ENCODE measurements at places on chromosomes 7 and 10.

- no peak for DNase-seq
Measured at GRCh38 chr10:131644864-131645658, 255.7 kb upstream of the PPP2R2D start.

GRCh38 chr7:40780460-40780859 is 645.7 kb downstream of the SUGCT start:
- no peak for DNase-seq

GRCh38 chr10:90171014-90171722 is 469.8 kb downstream of the KIF20B start:
- no peak for DNase-seq

DNA sequence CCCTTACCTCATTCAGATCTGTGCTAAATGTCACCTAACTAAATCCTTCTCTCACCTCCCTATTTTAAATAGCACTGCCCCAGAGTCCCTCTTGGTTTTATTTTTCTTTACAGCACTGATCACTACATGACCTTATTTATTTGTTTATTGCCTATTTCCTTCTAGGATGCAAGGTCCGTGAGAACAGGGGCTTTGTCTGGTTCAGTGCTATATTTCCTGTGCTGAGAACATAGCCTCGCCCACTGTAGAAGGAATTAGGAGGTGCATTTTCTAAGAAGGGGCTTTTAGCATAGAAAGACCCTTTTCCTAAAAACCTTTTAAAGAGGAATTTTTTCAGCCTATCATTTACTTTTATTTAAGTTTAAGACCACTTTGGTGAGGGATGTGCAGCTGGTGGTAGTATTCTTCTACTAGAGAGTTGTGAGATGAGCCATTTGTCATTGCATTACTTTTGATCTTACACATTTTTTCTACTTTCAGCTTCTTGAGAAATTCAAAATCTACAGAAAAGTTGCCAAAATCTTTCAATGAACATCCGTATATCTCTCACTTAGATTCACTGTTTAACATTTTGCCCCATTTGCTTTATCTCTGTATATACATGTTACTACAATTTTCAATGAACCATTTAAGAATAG is 13.5 kb upstream of the PCGF5 start:
- no peak for DNase-seq

GRCh38 chr7:74228951-74229900 is 19.4 kb downstream of the LAT2 start:
- DNase-seq: no peak

DNA sequence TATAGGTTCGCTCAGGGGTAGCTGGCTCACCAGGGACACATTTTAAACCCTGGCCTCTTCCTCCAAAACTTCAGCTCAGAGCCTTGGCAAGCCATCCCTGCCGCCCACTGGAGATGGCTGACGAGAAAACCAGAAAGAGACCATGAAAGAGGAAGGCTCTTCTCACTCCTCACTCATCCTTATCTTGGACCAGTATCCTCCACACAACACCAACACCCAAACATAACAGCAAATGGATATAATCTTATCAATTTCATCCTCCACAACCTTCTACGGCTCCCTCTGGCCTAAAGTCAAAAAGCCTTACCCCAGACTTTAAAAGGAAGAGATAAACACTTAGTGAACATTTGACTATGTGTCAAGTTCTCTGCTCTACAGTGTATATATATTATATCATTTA is 26.9 kb downstream of the DLG5 start:
- DNase-seq: no peak

All from stimulated activated CD8-positive, alpha-beta memory T cell treated with anti-CD3 and anti-CD28 coated beads, Interleukin-12 subunit alpha, Interleukin-12 subunit beta, amount 100 ng/mL, for 4 hours (primary cell).